ENCODE measurements at places on chromosomes 4 and X. TPM values are rescaled to one million over a fixed set of nuclear protein-coding genes. Genes with fewer than 3 reads are reported as not detected.

The ABLIM2 gene
- total RNA-seq, result not detected

GRCh38 chrX:42973321-42973720 is 195.4 kb upstream of the PPP1R2C start:
- no peaks in the 10 kb centered on the region for H3K27me3 ChIP-seq
- DNase-seq, result no peak
- H3K4me1 ChIP-seq, result no peaks in the 10 kb centered on the region
- no peaks in the 10 kb centered on the region for H3K36me3 ChIP-seq
- H3K27ac ChIP-seq, result no peak overlapping the region

DNA sequence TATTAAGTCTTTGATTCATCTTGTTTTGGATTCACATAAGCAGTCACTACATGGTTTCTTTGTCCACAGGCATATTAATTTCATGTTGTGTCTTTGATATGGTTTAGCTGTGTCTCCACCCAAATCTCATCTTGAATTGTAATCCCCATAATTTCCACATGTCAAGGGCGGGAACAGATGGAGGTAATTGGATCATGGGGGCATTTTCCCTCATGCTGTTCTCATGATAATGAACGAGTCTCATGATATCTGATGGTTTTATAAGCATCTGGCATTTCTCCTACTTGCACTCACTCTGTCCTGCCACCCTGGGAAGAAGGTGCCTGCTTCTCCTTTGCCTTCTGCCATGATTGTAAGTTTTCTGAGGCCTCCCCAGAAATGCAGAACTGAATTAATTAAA is 1811.2 kb upstream of the PCDH10 start:
- no peak for DNase-seq
- H3K36me3 ChIP-seq, result no peaks in the 10 kb centered on the region
- H3K4me3 ChIP-seq, result no peak overlapping the region
- H3K27me3 ChIP-seq, result no peaks in the 10 kb centered on the region
- no peaks in the 10 kb centered on the region for H3K4me1 ChIP-seq

DNA sequence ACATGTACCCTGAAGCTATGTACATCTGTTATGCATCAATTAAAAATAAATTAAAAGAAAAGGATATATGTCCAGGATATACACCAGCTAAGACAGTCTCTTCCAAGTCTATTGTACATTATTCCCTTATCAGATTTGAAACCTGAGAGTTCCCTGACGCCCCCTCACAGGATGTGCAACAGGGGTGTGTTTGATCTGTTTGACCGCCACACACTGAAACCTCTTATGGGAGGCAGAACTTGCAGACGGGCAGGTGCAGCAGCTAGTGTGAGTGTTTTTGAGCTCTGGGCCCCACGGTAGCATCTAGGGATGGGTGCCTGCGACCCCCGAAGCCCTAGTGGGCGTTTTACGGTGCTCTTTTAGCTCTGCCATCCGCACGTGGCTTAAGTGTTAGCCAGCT is 4.7 kb downstream of the XG start:
- H3K36me3 ChIP-seq, result no peaks in the 10 kb centered on the region
- H3K4me1 ChIP-seq, result peaks cover 34% of the 10 kb centered on the region
- H3K27me3 ChIP-seq, result peaks cover 4% of the 10 kb centered on the region
- H3K27ac ChIP-seq, result no peak overlapping the region

The HSFX3 gene
- not detected for total RNA-seq

The RGN gene
- 1.7 TPM for total RNA-seq

- peaks cover 17% of the 10 kb centered on the region for H3K4me1 ChIP-seq
- DNase-seq, result no peak
- H3K4me3 ChIP-seq, result no peak overlapping the region
- no peaks in the 10 kb centered on the region for H3K27me3 ChIP-seq
- no peaks in the 10 kb centered on the region for H3K36me3 ChIP-seq
Observed at GRCh38 chr4:113849771-113850170, 88.2 kb upstream of the CAMK2D start.

GRCh38 chr4:188492886-188493285 is 353.6 kb downstream of the TRIML1 start:
- H3K27me3 ChIP-seq, result peaks cover 4% of the 10 kb centered on the region
- DNase-seq, result no peak
- H3K36me3 ChIP-seq, result no peaks in the 10 kb centered on the region
- H3K4me1 ChIP-seq, result no peaks in the 10 kb centered on the region
- no peak overlapping the region for H3K27ac ChIP-seq
- no peak overlapping the region for H3K4me3 ChIP-seq

DNA sequence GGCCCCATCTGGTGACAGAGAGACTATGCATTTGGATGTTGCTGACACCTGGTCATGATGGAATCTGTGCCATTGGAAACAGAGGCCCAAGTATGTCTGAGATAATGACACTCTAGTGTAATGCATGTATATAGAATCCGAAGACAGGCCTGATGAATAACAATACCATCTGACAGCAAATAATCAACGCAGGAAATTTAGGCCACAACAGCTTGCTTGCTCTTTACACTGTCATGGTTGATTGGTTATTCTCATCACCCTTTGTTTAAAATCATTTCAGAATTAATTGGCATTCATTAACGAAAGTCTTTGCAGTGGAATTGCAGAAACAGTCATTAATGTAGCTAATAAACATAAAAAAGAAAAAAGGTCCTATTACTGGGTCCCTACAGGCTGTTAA is 194.8 kb downstream of the AFF2 start:
- no peak for DNase-seq
- H3K27ac ChIP-seq, result no peak overlapping the region
- no peak overlapping the region for H3K4me3 ChIP-seq
- no peaks in the 10 kb centered on the region for H3K36me3 ChIP-seq
- no peaks in the 10 kb centered on the region for H3K27me3 ChIP-seq

DNA sequence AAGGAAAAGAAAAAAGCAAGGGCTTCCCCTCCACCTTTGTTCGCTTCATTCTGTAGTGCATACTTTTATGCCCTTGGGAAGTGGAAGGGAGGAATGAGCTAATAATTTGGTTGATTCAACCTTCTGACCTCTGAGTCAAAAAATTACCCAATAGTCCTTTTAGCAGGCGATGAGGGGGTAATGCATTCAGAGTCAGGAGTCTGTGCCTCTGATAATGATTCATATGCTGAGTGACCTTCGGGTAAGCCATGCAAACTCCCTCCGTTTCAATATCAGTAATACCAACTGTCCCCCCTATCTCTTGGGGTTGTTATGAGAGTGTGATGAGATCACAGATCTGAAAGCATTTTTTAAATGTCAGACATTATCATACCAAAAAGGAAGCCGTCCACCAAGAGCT is 41.6 kb upstream of the ACSL4 start:
- peaks cover 25% of the 10 kb centered on the region for H3K4me1 ChIP-seq
- H3K36me3 ChIP-seq, result no peaks in the 10 kb centered on the region
- H3K4me3 ChIP-seq, result peak overlapping the region; percentile 40
- peak; percentile 74 for DNase-seq
- H3K27ac ChIP-seq, result peak overlapping the region; percentile 76
- H3K27me3 ChIP-seq, result no peaks in the 10 kb centered on the region

The SHISA3 gene
- total RNA-seq, result not detected

The USP17L20 gene
- not detected for total RNA-seq

The GYPE gene
- total RNA-seq, result 2.5 TPM

The BEX4 gene
- total RNA-seq, result 0.74 TPM

The ADH4 gene
- not detected for total RNA-seq

DNA sequence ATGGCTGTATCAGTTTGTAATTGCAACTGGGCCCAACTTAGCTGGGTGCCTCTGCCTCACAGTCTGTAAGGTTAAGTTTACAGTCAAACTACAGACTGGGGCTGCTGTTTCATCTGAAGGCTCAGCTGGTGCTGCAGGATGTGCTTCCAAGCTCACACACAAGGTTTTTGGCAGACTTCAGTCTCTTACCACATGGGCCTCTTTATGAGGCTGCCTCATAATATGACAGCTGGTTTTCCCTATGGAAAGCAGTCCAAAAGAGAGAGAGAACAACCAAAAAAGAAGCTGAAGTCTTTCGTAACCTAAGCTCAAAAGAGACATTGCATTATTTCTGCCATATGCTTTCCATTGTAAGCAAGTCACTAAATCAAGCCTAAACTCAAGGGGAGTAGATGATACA is 271.7 kb downstream of the DCTD start:
- no peak overlapping the region for H3K4me3 ChIP-seq
- DNase-seq, result no peak
- H3K36me3 ChIP-seq, result peaks cover 37% of the 10 kb centered on the region
- peaks cover 54% of the 10 kb centered on the region for H3K4me1 ChIP-seq

The BTC gene
- total RNA-seq, result not detected

- no peak overlapping the region for H3K4me3 ChIP-seq
- H3K27ac ChIP-seq, result no peak overlapping the region
- DNase-seq, result no peak
Observed at GRCh38 chrX:10120828-10121227, 35.9 kb upstream of the CLCN4 start.
